ENCODE measurements at places on chromosomes 1 and 21.

DNA sequence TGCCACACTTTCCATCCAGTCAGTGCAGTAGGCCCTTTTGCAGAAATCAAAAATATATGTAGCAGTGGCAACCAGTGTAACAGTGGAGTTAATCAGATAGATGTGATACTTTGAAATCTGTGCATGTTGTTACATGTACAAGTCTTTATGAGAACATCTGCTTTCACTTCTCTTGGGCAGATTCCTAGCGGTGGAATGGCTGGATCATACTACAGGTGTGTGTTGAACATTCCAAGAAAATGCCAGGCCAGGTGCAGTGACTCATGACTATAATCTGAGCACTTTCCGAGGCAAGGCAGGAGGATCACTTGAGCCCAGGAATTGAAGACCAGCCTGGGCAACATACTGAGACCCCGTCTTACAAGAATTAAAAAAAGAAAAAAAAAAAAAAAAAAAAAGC, 55.3 kb downstream of the GNB1 start:
- no peak for DNase-seq

- no peak for DNase-seq
Measured at GRCh38 chr1:182301467-182302198, 90.0 kb downstream of the GLUL start.

GRCh38 chr21:28444111-28444510, 548.6 kb downstream of the LTN1 start:
- DNase-seq: no peak

DNA sequence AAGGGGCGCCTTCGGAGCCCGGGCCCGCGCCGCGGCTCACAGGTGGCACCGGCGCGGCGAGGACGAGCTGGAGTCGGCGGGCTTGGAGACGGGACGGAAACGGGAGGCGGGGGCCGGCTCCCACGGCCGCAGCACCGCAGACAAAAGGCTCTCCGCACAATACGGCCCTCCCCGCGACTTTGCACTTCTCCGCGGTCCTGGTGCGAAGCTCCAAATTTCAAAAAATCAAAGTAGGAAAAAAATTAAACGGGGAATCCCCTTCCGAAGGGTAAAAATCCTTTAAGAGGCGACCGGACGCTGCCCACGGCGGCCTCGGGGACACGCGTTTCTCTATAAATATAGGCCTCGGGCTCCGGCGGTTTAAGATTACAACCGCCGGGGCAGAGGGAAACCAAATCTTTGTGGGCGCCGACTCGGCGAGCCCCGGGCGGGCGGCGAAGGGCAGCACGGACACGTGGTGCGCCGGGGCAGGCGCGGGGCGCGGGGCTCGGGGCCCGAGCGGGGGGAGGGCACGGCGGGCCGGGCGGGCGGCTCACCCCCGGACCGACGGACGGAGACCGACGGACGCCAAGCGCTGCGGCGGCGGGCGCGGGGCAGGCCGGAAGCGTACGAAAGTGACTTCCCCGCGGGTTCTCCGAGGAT, 453 bp downstream of the PABPC4 start:
- DNase-seq: no peak

- DNase-seq: no peak
Measured at GRCh38 chr21:45788637-45789506, 145.3 kb downstream of the PCBP3 start.

DNA sequence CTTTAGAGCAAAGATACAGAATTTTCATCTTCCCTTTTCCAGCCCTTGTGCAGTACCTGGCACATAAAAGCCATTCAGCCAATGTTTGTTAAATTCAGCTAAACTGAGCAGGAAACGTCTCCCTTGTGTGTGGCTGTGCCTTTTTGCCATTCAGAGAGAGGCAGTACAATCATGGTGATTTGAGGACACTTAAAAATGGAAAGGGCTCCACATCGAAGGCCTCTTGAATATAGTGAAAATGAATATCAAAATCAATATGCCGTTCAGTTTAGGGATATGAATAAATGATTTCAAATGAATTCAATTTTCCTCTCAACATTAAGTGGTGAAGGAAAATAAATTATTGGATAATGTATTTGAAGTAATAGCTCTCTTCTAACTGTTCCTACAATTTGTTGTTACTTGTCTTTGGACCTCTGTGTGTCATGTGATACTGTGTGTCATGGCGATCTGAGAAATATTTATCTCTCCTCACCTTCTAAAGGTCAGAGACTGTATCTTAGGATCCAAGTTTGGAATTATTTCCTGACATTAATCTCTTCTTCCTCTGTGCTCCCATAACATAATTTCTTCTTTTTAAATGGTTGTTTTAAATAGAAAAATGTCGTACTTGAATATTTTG, 355.6 kb upstream of the ST6GALNAC5 start:
- no peak for DNase-seq

DNA sequence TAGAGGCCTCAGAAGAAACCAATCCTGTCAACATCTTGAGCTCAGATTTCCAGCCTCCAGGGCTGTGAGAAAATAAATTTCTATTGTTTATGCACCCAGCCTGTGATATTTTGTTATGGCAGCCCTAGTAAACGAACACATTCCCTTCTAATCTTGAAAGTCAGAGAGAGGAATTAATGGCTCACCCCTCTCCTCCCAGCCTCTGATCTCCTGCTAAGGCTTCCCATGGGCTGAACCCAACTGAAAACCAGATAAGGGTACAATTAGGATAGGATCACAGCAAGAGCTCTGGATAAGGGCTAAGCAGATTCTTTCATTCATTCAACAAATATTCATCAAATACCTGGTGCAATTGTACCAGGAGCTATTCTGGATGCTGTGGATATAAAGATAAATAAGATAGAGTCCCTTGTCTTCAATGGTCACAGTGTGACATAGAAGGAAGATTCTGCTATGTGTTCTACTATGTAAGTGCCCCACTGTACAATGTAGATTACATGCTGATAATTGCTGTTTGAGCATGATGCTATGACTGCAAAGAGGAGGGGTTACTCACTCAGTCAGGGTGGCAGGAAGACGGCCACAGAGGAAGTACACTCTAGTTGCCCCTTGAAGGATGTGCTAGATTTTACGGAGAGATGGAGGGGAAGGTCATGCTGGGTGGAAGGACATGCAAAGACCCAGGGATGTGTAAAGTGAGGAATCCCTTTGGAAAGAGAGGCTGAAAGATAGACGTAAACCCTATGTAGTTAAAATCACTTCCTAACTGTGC, 203.3 kb upstream of the JUN start:
- no peak for DNase-seq

- no peak for DNase-seq
Measured at GRCh38 chr1:61079898-61080336, 2.4 kb upstream of the NFIA start.

DNA sequence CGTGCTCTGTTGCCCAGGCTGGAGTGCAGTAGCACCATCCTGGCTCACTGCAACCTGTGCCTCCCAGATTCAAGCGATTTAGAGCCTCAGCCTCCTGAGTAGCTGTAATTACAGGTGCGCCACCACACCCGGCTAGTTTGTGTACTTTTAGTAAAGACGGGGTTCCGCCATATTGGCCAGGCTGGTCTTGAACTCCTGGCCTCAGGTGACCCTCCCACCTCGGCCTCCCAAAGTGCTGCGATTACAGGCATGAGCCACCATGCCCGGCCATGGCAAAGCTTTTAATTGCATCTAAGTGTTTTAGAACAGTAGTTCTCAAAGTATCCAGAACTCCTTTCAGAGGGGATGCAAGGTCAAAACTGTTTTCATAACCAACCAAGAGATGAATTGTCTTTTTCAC, 25.1 kb upstream of the IFNGR2 start:
- no peak for DNase-seq
